ENCODE measurements at places on chromosomes 7 and 10.

- DNase-seq = no peak
Observed at GRCh38 chr7:105759670-105760550, 116.5 kb downstream of the ATXN7L1 start.

DNA sequence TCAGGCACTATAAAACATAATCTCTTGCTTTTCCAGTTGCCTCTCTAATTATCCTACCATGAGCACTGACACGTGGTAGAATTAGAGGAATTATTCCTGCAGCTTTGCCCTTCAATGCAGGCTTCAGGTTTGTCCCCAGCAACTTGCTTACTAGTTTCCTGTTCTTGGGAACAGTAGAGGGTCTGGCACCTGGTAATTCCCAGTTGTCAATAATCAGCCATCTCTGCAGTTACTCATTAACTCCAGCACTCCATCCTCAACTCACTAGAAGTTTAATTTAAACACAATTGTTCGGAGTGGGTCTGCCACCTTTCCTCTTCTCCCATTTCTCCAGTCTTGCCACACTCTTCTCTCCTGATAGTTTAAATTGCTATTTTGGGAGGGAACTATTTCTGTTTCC is 324.3 kb upstream of the KIAA1217 start:
- no peak for DNase-seq

DNA sequence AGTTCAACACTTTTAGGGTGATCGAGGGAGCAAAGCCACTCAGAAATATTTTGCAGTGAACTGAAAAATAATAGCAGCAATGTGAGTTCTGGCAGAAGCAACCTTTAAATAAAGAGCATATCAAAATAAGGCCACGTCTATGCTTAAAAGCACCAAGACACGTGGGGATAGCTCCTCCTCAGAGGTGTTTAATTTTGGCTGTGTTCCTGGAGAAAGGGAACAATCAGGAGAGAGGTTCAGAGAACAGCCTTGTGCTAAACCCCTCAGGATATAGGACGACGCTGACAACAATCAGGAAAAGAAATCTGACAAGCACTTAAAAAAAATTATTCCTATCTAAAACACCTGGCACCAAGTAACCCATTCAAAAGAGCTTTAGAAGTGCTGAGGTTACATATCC is 471.9 kb upstream of the CELF2 start:
- DNase-seq = no peak

DNA sequence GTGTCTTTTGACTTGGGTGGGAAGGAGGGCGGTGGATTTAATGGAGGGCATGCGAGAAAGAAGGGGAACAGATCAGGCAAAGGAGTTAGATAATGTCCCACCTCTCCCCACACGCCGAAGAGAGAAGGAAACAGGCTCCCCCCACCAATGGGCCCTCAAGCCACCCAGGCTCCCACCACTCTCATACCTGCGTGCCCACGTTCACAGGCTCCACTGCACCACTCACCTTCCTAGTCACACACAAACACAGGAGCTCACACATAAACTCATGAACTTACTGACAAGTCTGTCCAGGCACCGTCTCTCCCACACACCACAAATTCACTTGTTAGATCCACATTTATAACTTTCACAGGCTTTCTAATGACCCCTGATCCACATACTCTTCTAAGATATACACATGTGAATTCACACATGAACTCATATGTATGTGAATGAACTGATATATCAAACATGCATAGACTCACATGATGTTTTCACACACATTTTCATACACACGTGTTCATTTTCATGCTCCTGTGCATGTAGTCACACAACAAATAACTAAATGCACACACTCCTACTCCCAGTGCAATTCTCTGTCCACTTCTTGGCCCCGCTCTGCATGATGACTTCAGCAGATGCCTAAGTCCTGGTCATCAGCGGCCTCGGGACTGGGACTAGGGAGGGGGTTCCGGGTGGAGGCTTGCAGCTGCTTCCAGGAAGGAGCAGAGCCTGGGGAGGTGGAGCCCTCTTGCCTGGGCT is 1.5 kb downstream of the LZTS2 start:
- no peak for DNase-seq

GRCh38 chr7:46291601-46292150 is 370.6 kb upstream of the IGFBP3 start:
- DNase-seq = no peak

DNA sequence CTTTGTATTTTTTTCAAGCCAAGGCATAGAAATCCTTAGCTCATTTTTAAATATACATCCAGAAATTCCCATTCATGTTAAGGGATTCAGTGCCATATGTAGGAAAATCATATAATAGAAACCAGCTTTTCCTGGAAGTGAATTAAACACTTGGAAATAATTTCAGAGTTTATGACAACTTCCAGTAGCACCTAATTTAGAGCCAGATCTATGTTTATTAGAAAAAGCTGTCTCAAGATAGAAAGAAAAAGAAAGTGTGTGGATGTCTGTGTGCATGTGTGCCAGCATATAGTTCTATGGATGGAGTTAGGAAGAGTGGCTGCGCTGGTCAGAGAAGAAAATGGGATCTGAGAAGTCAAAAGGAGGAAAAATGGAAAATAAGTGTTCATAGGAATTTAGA is 225.7 kb downstream of the DGKB start:
- no peak for DNase-seq

- no peak for DNase-seq
Observed at GRCh38 chr10:124459395-124459794, 2.2 kb upstream of the LHPP start.

DNA sequence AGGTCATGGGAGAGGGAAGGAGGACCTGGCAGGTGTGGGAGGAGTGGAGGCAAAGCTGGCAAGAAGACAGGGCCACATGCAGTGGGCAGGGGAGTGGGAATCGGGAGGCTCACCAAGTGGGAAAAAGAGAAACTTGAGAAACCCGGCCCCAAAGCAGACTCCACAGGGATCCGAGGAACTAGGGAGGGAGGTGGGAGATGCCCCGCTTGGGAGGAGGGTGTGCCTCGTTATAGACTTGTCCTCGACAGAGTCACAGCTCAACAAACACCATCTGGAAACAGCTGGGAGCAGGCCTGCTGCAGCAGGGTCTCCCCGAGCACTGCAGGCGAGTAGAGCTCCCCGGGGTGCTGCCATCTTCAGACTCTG is 54.8 kb downstream of the MKI67 start:
- DNase-seq = no peak

GRCh38 chr7:51629206-51629605 is 312.6 kb upstream of the COBL start:
- DNase-seq = no peak

DNA sequence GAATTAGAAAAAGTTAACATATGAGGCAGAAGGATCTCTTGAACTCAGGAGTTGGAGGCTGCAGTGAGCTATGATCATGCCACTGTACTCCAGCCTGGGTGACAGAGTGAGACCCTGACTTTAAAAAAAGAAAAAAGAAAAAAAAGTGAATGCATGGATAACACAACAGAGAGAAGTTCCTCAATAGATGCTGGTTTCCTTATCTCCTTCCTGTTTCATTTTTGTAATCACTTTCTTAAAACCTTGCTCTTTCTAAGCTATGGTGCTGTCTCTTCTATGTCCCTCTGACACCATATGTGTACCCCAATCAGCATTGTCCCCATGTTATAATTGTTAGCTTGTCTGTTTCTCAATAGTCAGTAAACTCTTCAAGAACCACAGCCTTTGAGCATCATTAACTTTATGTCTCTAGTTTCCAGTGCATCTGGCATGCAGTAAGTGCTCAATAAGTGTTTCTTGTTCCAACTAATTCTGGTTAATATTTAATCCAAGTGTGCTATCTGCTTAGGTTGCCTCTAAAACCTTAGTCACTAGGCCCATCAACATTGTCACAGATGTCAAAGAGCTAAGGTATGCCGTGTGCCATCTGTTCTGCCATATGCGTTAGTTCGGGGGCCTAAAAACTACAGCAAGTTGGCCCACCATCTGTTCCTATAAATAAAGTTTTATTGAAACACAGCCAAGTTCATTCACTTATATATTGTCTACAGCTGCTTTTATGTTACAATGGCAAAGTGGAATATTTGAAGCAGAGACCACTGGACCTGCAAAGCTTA is 36.2 kb downstream of the MPP7 start:
- DNase-seq = no peak

GRCh38 chr10:16527452-16527851 is 5.8 kb upstream of the C1QL3 start:
- DNase-seq = no peak

DNA sequence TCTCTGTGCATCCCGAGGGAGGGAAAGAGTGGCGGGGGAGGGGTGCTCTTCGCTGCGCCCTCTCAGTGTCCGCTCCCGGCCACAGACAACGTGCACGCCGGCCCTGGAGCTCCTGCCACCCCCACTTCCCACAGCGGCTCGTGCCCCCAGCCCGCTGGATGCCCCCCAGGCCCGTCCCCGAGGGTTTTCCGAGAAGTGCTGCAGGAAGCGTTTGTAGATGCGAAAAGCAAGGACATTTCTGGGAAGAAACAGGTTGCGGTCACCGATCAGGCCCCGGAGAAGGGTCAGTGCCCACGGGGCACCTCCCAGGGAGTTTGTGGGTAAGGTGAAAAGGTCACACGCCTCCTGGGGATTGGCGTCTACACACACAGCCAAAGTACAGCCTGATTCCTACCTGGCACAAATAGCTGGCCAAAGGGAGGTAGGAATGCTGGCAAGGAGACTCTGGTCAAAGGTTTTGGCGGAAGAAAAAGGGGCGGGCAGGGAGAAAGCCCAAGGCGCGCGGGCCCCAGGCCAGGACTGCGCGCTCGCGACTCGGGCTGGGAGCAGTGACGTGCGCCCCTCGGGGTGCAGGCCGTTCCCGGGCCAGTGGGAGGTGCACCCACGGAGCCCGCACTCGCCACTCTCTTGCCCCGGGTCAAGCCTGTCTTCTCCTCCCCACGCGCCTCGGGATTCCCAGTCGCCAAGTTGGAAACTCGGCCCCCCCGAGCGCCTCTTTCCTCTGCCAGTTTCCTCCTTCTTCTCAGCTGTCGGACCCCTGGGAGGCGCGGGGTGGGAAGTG is 1.5 kb upstream of the NRP1 start:
- no peak for DNase-seq

Data from T-helper 2 cell (primary cell).